ENCODE measurements at places on chromosomes 4 and X. TPM values are rescaled to one million over a fixed set of nuclear protein-coding genes. Genes with fewer than 3 reads are reported as not detected.

DNA sequence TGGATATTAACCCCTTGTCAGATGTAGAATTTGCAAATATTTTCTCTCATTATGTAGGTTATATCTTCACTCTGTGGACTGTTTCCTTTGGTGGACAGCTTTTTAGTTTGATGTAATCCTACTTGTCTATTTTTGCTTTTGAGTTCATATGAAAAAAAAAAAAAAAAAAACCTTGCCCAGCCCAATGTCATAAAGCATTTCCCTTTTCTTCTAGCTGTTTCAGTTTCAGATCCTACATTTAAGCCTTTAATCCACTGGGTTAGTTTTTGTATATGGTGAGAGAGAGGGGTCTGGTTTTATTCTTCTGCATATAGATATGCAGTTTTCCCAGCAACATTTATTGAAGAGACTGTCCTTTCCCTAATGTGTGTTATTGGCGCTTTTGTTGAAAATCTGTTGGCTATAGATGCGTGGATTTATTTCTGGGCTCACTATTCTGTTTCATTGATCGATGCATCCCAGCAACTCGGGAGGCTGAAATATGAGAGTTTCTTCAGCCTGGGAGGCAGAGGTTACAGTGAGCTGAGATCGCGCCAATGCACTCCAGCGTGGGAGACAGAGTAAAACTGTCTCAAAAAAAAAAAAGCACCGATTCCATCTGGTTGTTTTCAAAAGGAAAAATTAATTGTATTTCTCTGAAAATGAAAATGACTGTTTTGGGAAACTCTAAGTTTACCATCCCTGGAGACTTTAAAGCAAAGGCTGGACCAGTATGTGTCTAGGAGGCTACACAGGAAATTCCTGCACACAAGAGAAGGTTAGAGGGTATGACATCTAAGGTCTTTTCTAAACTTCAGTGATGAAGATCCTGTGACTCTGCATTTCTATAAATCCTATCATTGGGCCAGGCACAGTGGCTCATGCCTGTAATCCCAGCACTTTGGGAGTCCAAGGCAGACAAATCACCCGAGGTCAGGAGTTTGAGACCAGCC lies 35.6 kb downstream of the STEEP1 start:
- H3K36me3 ChIP-seq = no peaks in the 10 kb centered on the region
- H3K4me1 ChIP-seq = no peaks in the 10 kb centered on the region

DNA sequence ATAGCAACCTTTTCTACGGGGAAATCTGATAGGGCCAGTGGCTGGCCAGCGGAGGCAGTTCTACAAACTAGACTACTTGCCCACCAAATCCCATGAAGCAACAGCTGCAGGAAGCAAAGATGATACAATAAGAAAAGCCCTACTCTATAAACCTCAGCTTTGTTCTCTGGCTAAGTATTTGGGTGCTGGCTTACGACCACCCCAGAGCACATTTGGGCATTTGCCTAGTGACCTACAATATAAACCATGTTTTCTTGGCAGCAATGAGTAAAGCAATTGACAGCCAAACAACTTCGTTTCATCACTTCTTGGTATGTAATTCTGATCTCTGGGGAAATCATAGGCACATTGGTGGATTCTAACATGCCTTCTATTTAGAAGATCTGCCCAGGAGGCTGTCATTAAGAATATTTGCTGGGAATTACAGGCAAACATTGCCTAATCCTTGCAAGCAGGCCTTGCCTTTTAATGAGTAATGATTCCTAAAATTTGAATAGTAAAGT lies 7.5 kb upstream of the LHFPL1 start:
- H3K27ac ChIP-seq = no peak overlapping the region
- H3K36me3 ChIP-seq = no peaks in the 10 kb centered on the region
- H3K27me3 ChIP-seq = no peaks in the 10 kb centered on the region

DNA sequence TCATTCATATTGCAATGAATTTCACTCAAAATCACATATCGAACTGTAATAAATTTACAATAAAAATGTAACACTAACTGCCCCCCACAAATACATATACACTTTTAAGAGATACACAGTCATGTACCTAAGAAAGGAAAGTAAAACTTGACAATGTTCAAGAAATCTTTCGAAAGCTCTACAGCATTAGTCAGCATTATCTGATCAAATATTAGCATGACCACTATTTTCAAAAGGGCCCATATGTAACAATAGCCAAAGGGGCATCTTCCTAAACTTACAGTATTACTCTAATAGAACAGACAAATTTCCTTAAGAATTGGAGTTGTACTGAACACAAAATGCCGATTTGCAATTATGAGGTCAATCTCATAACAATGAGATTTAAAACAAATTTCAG lies 51.8 kb downstream of the STX18 start:
- H3K27me3 ChIP-seq = no peaks in the 10 kb centered on the region
- no peaks in the 10 kb centered on the region for H3K36me3 ChIP-seq
- no peak for DNase-seq
- H3K4me3 ChIP-seq = no peak overlapping the region
- H3K4me1 ChIP-seq = no peaks in the 10 kb centered on the region

- H3K27me3 ChIP-seq = no peaks in the 10 kb centered on the region
- no peak overlapping the region for H3K4me3 ChIP-seq
- DNase-seq = no peak
- no peaks in the 10 kb centered on the region for H3K36me3 ChIP-seq
- no peak overlapping the region for H3K27ac ChIP-seq
- H3K4me1 ChIP-seq = no peaks in the 10 kb centered on the region
These were observed 254.6 kb upstream of the LDB2 start for GRCh38 chr4:17152941-17153540.

GRCh38 chr4:37905533-37906169 lies 14.8 kb downstream of the TBC1D1 start:
- H3K36me3 ChIP-seq = no peaks in the 10 kb centered on the region
- H3K4me3 ChIP-seq = no peak overlapping the region
- no peaks in the 10 kb centered on the region for H3K27me3 ChIP-seq
- peaks cover 8% of the 10 kb centered on the region for H3K4me1 ChIP-seq

DNA sequence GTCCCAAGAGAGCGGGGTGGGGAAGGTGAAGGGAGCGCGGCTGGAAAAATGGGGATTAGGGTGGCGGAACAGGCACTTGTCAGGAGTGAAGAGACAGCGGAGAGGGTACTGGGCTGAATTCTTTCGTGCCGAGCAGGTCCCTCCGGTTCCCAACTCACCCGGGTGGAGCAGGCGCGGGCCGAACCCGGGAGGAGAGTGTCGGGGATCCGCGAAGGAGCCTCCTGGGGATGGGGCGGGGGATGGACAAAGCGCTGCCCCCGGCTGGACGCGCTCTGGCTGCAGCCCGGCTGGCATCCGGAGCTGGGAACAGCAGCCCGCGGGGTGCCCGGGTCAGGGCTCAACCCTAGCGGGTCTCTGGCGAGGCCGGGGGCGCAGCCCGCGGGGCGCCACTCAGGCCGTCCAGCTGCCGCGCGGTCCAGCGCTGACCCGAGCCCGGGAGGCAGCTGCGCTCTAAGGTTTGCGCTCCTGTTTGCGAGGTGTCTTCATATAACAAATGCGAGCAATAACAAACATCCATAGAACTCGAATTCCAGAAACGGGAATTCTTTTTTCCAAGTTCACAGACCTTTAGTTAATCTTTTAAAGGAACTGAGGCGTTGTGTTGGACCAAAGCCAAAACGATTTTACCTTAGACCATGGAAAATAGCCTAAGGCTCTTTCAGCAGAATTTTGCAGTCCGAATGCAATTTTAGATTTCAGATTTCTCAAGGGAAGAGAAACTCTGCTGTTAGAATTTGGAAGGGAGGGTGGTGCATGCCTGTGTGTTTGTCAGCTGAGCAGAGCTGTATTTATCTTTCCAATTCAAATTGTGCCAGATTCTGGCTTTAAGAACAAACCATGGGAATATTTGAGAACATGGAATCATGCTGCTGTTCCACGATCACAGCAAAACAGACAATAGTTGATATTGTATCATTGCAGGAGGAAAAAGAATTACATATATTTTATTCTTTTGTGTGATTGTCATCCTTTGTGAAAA lies 744 bp downstream of the NPY5R start:
- H3K36me3 ChIP-seq = no peaks in the 10 kb centered on the region
- H3K4me1 ChIP-seq = no peaks in the 10 kb centered on the region
- no peak overlapping the region for H3K27ac ChIP-seq
- no peak for DNase-seq

GRCh38 chrX:30153175-30153880 lies 62.0 kb upstream of the MAGEB2 start:
- H3K27me3 ChIP-seq = no peaks in the 10 kb centered on the region
- no peak overlapping the region for H3K4me3 ChIP-seq
- no peak for DNase-seq
- H3K36me3 ChIP-seq = no peaks in the 10 kb centered on the region
- H3K27ac ChIP-seq = no peak overlapping the region
- no peaks in the 10 kb centered on the region for H3K4me1 ChIP-seq

DNA sequence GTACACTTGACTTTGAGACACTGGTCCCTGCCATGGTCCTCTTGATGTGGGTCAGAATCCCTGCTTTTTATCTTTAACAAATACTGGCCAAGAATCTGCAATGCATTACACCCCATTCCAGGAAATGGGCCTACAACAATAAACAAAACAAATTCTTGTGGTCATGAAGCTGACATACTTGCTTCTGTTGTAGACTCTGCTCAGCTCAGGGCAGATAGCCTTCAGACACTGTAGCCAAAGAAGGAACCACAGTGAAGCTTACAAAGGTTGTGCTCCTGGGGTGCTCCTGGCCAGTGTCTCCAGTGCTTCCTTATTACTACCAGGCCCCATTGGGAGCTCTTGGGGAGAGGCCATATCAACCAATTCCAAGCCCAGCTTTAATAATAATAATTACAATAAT lies 21.8 kb downstream of the KIAA1210 start:
- H3K27ac ChIP-seq = no peak overlapping the region
- H3K27me3 ChIP-seq = no peaks in the 10 kb centered on the region
- H3K4me3 ChIP-seq = no peak overlapping the region
- no peaks in the 10 kb centered on the region for H3K4me1 ChIP-seq

GRCh38 chr4:186069729-186070128 lies 773 bp downstream of the TLR3 start:
- H3K4me1 ChIP-seq = peaks cover 20% of the 10 kb centered on the region
- no peaks in the 10 kb centered on the region for H3K36me3 ChIP-seq

DNA sequence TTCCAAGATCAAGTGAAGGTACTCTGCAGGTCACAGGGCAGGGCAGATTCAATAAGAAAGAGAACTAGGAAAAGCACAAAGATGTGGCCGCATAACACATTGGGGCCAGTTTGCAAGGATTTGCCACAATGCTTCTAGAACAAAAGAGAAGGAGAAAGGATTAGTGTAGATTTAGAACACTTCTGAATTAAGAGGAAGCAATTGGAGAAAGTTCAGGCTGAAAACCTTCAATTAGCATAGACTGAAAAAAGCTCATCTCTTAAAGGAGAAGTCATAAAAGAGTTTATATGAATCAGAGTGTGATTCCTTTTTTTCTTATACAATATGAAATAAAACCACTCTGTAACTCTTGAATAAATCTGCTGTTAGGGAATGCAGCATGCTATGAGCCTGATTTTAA lies 215.6 kb upstream of the FAT1 start:
- no peaks in the 10 kb centered on the region for H3K36me3 ChIP-seq
- H3K27me3 ChIP-seq = no peaks in the 10 kb centered on the region
- no peak for DNase-seq
- no peak overlapping the region for H3K4me3 ChIP-seq
- no peak overlapping the region for H3K27ac ChIP-seq

GRCh38 chrX:23981222-23981621 lies 45.8 kb downstream of the KLHL15 start:
- H3K36me3 ChIP-seq = no peaks in the 10 kb centered on the region
- no peak for DNase-seq
- H3K4me3 ChIP-seq = no peak overlapping the region
- H3K27ac ChIP-seq = no peak overlapping the region
- no peaks in the 10 kb centered on the region for H3K27me3 ChIP-seq

- no peak overlapping the region for H3K27ac ChIP-seq
- H3K4me1 ChIP-seq = no peaks in the 10 kb centered on the region
- no peak for DNase-seq
These were observed 25.3 kb upstream of the CLDN24 start for GRCh38 chr4:183347566-183347965.

DNA sequence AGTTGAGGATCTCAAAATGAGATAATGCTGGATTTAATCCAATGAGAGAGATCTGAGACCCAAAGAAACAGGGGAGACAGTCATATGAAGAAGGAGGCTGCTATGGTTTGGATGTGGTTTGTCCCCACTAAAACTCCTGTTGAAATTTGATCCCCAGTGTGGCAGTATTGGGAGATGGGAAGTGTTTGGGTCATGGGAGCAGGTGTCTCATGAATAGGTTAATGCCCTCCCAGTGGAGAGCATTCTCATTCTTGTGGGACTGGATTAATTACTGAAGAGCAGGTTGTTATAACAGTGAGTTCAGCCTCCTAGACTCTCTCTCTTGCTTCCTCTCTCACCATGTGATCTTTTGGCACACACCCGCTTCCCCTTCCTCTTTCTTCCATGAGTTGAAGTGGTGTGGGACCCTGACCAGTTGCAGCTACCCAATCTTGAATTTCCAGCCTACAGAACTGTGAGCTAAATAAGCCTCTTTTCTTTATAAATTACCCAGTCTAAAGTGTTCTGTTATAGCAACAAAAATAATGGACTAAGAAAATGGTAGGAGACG lies 70.3 kb downstream of the PPEF2 start:
- H3K27ac ChIP-seq = no peak overlapping the region
- no peaks in the 10 kb centered on the region for H3K36me3 ChIP-seq
- H3K4me3 ChIP-seq = no peak overlapping the region
- DNase-seq = no peak
- no peaks in the 10 kb centered on the region for H3K27me3 ChIP-seq

DNA sequence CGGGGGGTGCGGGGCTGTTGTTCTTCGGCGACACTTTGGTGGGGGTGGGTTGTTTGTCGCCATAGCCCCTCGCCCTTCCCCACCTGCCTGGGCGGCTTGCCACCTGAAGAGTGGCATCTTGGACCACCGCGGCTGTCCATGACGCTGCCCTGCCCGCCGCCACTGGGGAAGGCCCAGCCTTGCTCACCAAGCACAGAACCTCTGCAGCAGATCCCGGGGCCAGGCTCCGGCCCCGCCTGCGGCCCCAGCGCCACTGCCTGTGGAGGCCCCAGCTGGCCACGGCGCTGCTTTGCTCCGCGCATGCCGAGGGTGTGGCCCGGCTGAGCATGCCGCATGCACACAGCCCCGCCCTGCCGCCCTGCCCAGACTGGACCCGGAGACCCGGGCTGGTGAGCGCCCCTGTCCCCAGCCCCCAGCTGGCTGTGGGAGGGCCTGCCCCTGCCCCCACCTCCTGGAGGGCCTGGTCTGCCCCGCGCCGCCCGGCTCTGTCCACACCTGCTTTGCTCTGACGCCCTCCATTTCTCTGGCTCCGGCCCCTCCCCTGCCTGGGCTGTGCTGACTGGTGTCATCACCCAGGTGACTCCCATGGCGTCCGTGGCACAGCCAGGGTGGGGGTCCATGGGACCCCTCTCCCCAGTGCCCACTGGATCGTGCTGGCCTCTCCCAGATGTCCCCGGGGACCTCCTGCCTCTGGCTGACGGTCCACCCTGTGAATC lies 5.3 kb downstream of the NAT8L start:
- H3K4me3 ChIP-seq = no peak overlapping the region
- no peaks in the 10 kb centered on the region for H3K4me1 ChIP-seq
- no peak overlapping the region for H3K27ac ChIP-seq

CFAP47 gene
- not detected for total RNA-seq

TBC1D9 gene
- 39.5 TPM for total RNA-seq

ADH7 gene
- total RNA-seq = not detected

SULT1E1 gene
- 1.4 TPM for total RNA-seq

Measured in upper lobe of right lung (tissue), 1 donor.